ENCODE measurements at places on chromosomes 12 and 14.

GRCh38 chr14:38210587-38211216 lies 3.0 kb downstream of the SSTR1 start:
- DNase-seq, result no peak

DNA sequence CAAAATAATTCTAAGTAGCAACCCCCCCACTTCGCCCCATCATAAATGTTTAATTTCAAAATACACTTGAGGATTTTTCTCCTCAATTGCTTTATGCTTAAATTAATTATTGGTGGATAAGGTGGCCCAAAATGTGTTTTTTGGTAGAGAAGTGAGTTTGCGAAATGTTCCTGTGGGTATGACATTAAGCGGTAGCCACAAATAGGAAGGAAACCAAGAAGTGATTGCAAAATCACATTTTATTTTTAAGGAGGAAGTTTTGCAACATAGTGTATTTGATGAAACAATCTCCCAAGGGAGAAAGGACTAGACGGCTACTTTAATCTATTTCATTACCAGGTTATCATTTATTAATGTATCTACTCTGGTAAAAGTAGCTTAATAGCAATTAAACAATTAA lies 25.5 kb downstream of the SLC25A3 start:
- no peak for DNase-seq

DNA sequence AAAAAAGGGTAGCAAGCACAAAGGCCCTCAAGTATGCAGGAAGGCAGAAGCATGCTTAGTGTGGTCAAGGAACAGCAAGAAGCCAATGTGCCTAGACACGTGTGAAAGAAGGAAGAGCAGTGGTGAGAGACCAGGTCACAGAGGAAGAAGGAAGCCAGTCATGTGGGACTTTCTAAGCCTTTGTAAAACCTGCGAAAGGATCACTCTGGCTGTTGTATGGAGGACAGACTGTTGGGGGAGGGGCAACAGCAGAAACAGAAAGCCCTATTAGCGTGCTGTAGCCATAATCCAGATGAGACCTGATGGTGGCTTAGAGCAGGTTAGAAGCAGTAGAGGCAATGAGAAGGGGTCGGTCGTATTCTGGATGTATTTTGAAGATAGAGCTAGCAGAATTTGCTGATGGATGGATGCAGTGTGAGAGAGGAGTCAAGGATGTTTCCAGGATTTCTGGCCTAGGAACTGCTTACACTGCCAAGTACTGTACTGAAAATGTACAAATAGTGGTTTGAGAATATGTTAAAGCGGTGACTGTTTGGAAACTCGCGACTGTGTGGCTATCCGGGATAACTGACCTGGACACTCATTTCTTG lies 5.7 kb upstream of the MLF2 start:
- DNase-seq, result no peak

GRCh38 chr14:88947646-88948598 lies 123.5 kb downstream of the TTC8 start:
- DNase-seq, result no peak

- DNase-seq, result no peak
These were observed 126.2 kb downstream of the KSR2 start for GRCh38 chr12:117842630-117843029.

- DNase-seq, result no peak
These were observed 114.2 kb downstream of the TTC6 start for GRCh38 chr14:37709419-37710195.

GRCh38 chr14:54182419-54183045 lies 214.3 kb upstream of the CDKN3 start:
- no peak for DNase-seq

Measured in stimulated activated CD8-positive, alpha-beta memory T cell treated with anti-CD3 and anti-CD28 coated beads, Interleukin-15, amount 100 ng/mL, for 48 hours (primary cell).